EH (cell line): ENCODE measurements at places on chromosomes 16 and 17.

- DNase-seq, result no peak
Observed at GRCh38 chr17:6084311-6085161, 14.4 kb downstream of the WSCD1 start.

DNA sequence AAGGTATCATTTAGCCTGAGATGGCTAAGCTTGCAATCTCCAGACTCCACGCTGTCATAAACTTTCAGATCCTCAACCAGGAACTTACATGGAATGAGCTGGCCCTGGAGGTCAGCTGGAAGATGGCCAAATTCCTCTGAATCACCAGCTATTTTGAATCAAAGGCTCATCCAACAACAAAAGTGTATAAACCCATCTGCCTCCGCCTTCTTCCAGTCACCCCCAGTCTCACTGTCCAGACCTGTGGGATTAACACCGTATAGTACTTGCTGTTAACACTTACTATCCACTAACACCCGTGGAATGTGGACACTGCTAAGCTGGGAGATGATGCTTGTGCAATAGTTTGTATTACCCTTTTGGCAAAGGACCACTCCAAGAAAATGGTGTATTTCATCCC, 1.9 kb upstream of the LCMT1 start:
- DNase-seq, result peak; percentile 98

- no peak for DNase-seq
Observed at GRCh38 chr17:8835106-8835505, 32.4 kb downstream of the PIK3R6 start.

GRCh38 chr16:88370365-88370764, 12.4 kb upstream of the ZNF469 start:
- no peak for DNase-seq

DNA sequence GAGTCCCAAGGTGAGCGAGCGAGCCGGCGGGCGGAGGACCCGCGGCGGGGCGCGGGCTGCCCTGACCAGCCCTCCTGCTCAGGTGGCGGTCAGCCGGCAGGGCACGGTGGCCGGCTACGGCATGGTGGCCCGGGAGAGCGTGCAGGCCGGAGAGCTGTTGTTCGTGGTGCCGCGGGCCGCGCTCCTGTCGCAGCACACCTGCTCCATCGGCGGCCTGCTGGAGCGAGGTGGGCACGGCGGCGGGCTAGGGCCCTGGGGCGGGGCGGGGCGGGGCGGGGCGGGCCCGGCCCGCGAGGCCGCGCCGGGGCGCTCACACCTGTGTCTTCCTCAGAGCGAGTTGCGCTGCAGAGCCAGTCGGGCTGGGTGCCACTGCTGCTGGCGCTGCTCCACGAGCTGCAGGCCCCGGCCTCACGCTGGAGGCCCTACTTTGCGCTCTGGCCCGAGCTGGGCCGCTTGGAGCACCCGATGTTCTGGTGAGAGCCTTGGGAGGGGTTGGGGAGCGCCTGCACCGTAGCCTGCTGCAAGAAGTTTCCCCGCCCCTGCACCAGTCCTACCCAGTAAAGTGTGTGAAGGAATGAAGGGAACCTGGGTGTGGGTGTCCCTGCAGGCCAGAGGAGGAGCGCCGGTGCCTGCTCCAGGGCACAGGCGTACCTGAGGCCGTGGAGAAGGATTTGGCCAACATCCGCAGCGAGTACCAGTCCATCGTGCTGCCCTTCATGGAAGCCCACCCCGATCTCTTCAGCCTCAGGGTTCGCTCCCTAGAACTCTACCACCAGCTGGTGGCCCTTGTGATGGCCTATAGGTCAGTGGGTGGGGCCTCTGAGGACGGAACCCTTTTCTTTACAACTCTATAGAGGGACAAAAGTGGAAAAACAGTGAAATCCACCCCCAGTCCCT, 802 bp downstream of the SETD6 start:
- no peak for DNase-seq

DNA sequence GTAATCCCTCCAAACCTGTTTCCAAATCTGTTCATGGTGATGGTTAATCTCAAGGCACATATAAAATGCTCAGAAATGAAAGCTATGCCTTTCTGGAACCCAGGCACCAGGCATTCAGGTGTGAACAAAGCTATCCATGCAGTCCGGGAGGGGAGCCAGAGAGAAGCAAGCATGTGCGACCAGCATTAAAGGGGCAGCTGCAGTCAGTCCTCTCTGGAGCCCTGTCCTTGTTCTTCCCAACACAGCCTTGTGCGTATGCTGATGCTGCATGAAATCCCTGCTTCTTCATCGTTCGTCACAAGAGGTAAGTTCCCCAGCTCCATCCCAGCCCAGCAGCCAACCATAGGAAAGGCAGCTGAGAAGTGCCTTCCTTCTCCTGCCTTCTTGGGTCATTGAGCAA, 148.7 kb downstream of the GRIN2A start:
- DNase-seq, result no peak

DNA sequence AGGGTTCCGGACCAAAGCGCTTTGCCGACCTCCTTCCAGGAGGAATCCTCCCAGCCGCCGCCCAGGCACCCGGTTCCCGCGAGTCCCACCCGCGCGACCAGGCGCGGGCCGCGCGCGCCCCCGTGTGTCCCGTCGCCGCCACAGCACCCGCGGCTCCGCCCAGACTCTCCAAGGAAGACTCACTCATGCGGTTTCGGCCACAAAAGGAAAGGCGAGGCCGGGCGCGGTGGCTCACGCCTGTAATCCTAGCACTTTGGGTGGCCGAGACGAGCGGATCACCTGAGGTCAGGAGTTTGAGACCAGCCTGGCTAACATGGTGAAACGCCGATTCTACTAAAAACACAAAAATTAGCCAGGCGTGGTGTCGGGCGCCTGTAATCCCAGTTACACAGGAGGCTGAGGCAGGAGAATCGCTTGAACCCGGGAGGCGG, 3.5 kb upstream of the PKMYT1 start:
- peak; percentile 81 for DNase-seq

DNA sequence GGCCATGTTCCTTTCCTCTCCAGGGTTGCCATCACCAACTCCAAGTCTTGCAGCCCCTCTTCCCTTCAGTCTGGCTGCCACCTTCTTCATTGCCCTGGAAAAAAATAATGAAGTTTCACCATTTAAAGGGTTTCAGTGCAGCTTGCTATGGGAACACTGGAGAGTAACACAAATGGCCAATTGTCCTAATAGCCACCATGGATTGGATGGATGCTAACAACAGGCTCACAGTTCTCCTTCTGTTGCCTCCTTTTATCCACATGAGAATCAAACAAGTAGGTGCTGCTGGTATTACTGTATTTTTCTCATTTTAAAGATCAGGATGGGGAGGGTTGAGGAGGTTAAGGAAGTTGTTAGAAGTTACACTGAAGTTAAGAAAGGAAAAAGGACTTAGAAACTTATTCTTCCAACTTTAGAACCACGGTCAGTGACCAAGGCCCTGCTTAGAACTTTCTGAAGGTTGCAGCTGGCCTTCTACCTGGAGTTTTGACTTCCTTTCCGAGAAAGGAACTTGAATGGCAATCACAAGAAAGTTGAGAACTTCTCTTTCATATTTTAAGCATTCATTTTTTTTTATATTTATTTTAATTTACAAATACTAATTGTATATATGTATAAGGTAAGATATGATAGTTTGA, 198.0 kb upstream of the MAF start:
- no peak for DNase-seq

DNA sequence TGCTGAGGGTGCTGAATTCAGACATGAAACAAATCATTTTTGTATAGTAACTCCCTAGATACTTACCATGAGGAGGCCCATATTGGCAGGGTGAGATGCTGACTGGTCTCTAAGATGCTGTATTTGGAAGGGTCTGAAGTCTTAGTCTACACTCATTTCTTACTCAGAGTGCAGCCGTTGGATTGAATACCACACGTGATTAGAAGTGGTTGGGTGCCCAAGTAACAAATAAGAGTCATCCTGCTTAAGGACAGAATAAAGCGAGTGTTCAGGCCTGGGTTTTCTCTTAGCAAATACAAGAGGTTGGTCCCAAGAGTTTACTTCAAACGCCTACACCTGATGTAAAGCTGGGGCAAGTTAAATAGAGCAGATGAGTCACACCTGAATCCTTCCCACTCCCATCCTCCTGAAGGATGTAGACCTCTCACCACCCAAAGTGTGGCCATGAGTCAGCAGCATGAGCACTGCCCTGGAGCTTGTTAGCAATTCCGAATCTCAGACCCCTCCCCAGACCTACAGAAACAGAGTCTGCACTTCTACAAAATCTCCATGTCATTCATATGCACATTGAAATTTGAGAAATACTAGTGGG, 284.6 kb upstream of the CDH5 start:
- DNase-seq, result peak; percentile 45

DNA sequence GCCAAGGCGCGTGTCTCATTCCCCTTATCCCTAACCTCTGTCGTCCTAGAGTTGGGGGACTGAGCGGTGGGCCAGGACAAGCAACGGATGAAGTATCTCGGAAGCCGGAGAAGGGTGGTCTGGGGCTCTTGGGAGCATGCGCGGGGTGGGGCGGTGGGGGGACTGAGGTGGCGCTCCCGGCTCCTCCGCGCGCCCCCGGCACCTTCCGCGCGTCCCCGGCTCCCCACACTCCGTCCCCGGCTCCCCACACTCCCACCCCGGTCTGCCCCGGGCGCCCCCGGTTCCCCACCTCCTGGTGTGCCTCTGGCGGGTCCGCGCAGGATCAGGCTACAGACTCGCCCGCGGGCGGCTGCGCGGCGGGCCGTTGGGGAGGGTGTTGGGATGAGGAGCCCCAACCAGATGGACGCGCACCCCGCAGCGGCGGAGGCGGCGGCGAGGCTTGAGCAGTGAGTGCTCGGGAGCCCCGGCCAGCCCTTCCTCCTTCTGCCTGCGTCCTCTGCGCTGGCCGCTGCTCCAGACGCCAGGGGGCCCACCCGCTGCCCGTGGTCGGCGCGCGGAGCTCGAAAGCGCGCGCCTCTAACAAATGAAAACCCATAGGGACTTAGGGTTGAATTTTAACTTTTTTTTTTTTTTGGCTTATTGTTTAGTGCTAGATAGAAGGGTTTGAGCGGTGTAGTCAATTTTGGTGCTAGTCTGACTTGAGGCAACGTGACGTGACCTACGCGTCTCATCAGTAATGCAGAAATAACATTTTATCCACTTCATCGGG, 5.6 kb upstream of the CRYM start:
- DNase-seq, result peak; percentile 38

GRCh38 chr16:15972046-15972868, 22.8 kb downstream of the ABCC1 start:
- DNase-seq, result peak; percentile 58

DNA sequence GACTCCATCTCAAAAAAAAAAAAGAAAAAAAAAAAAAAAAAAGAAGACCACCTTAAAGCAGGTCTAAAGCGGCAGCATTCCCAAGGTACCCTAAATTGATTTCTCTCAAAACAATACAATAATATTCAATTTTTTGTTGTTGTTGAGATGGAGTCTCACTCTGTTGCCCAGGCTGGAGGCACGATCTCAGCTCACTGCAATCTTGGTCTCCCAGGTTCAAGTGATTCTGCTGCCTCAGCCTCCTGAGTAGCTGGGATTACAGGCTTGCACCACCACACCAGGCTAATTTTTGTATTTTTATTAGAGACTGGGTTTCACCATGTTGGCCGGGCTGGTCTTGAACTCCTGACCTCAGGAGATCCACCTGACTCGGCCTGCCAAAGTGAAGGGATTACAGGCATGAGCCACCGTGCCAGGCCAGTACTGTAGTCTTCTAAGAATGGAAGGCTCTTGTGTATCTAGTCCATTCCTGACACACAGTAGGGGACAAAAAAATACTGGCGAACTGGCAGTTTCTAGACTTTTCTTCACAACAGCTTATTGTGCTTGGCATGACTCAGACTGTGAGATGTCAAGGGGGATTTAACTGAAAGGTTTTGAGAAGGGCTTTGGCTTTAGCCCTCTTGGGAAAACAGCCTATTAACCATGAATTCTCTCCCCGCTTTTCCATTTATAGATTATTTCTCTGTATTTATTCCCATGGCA, 17.3 kb downstream of the CDR2 start:
- DNase-seq, result peak; percentile 27

GRCh38 chr17:54956791-54957190, 11.7 kb downstream of the COX11 start:
- no peak for DNase-seq

DNA sequence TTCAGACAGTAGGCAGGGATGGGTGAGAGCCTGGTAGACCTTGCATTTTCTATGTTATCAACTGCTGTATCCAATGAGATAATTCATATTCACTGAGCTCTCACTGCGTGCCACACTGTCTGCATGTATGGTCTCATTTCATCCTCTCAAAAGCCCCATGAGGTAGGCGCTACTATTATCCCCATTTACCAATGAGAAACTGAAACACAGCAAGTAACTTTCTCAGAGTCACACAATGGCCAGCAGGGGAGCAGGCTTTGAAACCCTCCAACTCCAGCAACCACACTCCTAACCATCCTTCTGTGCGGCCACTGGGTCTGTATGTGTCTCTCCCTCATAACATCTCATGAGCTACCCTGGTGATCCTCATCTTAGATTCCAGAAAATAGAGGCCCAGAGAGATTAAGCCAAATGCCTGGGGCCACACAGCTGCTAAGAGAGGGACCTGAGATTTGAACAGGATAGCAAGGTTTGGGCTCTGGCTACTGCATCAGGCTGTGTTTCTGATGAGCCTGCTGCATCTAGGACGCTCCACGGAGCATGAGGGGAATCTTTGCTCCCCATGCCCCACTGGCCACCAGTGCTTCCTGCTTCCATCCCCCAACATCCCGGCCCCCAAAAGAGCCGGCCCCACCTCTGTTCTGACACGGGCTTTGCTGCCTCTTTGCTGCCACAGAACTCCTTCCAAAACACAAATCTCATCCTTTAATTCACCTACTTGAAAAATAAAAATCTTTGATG, 3.2 kb downstream of the CCR7 start:
- no peak for DNase-seq

- DNase-seq, result no peak
Observed at GRCh38 chr16:3968551-3968950, 88.0 kb upstream of the CREBBP start.

GRCh38 chr16:78289844-78290277, 190.4 kb downstream of the WWOX start:
- DNase-seq, result no peak

DNA sequence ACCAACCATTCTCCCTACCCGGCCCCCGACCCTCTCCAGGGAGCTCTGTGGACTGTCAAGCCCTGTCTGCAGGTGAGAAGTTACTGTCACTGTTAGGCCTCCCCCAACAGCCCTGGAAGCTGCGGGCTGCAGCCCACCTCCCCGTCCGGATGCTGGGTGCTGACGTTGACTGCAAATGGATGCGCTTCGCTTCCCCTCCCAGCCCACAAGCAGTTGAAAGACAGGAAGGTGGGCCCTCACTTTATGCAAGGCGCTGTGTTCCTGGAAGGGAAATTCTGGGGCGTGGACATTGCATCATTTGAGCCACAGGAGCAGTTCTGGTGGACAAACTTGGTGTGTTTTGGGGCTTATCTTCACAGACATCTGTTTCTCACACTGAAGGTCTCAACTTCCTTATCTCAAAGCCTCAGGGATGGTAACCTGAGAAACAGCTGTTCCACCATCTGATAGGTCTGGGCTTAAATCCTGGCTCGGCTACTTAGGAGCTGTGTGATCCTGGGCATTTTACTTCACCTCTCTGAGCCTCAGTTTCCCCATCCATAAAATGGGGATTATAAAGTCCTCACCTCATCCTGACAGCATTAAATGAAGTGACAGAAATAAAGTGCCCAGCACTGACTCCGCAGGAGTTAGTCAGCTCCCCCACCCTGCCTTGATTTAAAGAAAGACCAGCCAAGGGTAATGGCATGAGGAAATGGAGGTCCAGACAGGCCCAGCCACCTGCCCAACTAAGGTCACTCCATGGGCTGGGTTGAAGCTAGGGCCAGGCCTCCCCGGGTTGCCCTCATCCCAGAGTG, 4.6 kb upstream of the DRC7 start:
- DNase-seq, result no peak

- peak; percentile 74 for DNase-seq
Observed at GRCh38 chr17:79942591-79943346, 92.9 kb downstream of the TBC1D16 start.

GRCh38 chr17:49444384-49444783, 29.7 kb upstream of the PHB1 start:
- no peak for DNase-seq
